ENCODE measurements at places on chromosomes 5 and 9.

- DNase-seq = no peak
Measured at GRCh38 chr5:18687429-18687828, 1053.2 kb downstream of the TAF11L14 start.

DNA sequence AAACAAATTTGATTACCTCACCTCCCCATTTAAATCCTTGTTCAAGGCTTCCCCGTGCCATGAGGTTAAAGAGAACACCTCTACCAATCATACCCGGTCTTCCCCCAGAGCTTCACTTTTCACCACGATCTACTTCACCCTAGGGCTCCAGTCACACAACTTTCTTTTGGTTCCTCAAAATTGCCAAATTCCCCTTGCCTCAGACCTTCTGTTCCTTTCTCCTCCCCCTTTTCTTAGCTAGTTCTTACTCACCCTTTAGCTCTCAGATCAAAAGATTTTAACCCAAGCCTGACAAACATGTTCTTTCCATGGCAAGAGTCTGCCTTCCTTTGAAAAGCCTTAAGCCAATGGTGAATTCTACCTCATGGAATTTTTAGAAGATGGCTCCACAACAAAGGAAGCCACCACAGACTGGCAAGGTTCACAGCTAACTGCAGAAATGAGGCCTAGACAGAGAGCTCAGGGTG is 56.7 kb downstream of the MAPKAP1 start:
- no peak for DNase-seq

GRCh38 chr9:11158063-11158462 is 545.3 kb upstream of the PTPRD start:
- no peak for DNase-seq

- no peak for DNase-seq
Measured at GRCh38 chr5:123112196-123112595, 23.2 kb downstream of the PRDM6 start.

DNA sequence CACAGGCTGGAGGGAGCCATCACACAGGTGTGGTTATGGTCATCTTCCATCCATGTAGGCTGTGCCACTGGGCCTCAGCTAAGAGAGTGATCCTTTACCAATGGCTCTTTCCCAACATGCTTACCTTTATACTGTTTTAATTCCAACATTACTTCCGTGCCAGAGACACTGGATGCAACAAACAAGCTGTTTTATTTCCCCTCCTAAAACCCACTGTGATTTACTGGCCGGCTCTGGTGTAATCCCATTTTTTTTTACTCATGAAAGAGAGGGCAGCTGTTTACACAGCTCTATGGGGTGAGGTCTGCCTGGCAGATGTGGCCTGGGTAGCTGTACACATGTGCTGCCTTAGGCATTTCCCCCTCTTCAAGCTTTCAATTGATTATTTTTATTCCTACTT is 58.5 kb downstream of the MACROH2A1 start:
- no peak for DNase-seq

DNA sequence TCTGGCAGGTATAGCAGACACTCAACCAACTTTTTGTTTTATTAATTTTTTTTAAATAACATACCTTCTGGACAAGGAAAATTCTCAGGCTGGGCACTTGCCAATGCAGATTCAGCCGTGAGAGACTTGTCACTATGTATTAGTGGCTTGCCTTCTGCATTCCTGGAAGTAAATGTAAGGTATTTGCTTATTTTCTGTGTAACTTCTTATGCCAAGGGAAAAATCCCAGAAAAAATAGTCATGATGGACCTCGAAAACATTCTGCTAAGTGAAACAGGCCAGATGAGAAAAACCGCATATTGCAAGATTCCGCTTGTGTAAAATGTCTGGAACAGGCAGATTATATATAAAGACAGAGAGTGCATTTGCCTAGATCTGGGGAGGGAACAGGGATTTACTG is 260.3 kb upstream of the DAPK1 start:
- DNase-seq = no peak

GRCh38 chr9:130433168-130433946 is 11.4 kb upstream of the ASS1 start:
- DNase-seq = no peak

- no peak for DNase-seq
Measured at GRCh38 chr5:9499498-9499876, 46.4 kb downstream of the SEMA5A start.

GRCh38 chr5:169499990-169500505 is 83.5 kb upstream of the SPDL1 start:
- DNase-seq = no peak

- no peak for DNase-seq
Measured at GRCh38 chr5:149826574-149826973, 96.5 kb downstream of the PPARGC1B start.

DNA sequence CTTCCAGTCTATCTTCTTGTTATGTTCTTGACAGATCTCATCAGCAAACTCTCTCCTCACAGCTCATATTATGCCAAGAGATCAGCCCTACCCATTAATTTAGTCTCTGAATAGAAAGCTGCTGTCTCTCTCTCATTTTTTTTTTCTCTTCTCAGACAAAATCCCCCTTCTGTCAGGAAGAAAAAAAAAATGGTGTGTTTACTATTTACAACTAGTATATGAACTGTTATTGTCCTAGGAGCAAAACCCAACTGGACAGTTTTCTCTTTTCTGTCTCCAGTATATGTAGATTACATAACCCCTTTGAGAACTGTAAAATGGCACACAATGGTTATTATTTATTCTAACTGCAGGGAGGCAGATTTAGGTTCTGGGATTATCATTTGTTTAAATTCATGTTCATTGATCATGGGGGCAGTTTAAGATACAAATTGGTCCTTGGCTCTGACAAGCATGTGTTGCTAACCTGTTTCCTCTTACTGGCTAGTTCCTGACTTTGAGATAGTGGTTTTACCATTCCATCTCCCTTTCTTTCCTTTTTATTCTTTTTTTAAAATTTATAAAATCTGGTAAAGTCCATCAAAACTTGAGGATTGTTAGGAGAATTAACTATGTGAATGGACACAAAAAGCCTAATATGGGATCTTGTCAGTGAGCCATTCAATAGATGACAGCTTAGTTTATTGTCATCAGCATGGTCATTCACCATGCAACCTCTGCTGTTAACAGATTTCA is 210.0 kb upstream of the PAPPA start:
- DNase-seq = no peak

- peak; percentile 42 for DNase-seq
Measured at GRCh38 chr5:129460936-129461710, 1.0 kb downstream of the ADAMTS19 start.

DNA sequence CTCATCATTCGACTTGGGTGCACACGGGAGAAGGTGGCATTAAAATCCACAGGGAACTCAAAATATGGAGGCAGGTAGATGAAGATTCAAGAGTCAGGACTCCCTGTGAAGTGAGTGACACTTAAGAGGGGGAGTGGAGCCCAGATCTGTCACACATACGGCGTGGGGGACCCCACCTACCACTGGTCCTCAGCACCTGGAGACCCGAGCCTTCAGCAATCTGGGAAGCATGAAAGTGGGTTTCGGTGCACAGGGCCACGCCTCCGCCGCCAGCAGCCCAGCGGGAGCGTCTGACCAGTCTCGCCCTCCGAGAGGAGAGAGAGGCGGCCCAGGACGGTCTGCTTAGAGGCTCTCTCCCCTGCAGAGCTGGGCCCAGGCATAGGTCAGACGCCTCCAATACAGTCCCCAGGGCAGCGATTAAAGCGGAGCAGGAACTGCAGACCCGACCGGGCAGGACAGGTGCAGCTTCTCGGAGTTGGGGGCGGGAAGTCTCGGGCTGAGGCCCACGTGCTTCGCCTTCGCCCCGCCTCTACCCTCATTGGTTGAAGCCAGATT is 639 bp upstream of the SLC2A8 start:
- DNase-seq = no peak

- DNase-seq = no peak
Measured at GRCh38 chr5:95153511-95153910, 131.4 kb downstream of the MCTP1 start.

DNA sequence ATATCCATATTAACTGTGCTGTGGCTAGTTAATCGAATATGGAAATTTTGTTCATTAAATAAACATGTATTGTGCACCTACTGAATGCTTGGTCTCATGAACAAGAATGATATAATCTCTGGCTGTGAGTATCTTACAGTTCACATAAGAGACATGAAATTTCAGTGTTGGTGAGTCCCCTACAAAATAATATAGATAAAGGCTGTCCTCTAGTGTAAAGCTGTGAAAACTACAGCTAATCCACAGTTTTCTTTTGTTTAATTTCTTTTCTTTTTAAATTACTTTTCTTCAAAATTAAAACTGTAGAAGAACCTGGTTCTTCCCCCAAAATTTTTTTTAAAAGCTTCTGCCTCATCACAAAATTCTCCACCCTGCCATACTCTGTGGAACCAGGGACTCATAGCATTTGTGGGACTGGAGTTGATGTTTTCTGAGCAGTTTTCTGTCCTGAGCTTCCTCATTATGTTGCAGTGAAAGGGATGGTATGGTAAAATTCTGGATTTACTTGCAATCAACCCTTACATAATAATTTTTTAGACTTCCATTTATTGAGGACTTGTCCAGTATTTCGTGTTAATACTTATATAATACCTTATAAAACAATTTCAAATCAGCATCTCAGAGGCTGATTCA is 135.0 kb downstream of the STK32A start:
- no peak for DNase-seq

- no peak for DNase-seq
Measured at GRCh38 chr5:1254196-1254595, 29.0 kb downstream of the SLC6A18 start.

DNA sequence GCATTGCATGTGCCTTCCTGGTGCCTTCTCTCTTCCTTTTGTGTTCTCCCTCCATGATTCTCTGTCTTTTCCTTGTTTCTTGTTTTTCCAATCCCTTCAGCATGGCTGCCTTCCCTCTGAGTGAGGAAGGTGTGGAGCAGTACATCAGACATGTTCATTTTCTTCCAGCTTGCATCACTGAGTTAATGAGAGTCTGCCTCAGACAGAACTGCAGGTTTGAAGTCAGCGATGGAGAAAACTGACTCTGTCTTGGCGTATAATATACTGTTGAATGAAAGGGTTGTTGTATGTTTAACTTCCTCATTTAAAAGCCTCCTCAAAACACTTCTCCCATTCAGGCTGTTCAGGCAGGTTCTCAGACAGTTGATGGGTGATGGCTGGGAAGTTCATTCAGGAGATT is 129.3 kb downstream of the KDM4C start:
- no peak for DNase-seq

GRCh38 chr5:119274767-119275130 is 81.1 kb upstream of the TNFAIP8 start:
- DNase-seq = no peak

DNA sequence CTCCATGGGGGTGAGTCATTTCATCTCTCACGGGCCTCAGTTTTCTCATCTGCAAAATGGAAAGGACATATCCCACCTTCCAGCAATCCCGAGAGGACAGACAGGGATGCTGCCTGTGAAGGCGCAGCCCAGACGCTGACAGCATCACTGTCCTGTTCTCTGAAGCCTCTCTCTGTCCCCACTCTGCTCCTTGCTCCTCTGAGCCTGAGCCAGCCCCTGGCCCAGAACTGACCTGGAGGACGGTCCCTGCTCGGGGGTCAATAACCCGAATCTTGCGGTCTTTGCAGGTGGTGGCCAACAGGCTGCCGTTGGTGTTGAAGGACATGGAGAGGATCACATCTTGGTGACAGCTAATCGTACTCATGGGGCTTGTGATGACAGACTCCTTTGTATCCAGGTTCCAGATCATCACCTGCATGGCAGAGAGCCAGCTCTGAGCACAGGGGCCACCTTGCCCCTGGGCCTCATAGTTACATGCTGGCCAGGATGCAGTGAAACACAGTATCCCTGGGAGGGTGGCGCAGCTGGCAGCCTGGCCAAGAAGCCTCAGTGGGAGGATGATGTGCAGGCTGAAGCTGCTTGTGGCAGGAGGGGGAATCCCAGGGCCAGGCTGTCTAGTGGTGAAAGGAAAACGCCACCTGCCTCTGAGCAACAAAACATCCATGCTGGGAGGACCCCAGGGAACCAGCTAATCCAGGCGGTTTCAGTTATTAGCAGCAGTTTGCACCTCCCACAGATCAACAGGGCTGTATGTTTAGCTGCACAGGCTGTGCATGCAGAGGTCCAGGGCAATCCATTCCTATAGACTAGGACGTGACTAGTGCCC is 14.0 kb upstream of the TRIM14 start:
- DNase-seq = no peak

GRCh38 chr9:130667120-130667435 is 2.7 kb downstream of the PRDM12 start:
- no peak for DNase-seq

DNA sequence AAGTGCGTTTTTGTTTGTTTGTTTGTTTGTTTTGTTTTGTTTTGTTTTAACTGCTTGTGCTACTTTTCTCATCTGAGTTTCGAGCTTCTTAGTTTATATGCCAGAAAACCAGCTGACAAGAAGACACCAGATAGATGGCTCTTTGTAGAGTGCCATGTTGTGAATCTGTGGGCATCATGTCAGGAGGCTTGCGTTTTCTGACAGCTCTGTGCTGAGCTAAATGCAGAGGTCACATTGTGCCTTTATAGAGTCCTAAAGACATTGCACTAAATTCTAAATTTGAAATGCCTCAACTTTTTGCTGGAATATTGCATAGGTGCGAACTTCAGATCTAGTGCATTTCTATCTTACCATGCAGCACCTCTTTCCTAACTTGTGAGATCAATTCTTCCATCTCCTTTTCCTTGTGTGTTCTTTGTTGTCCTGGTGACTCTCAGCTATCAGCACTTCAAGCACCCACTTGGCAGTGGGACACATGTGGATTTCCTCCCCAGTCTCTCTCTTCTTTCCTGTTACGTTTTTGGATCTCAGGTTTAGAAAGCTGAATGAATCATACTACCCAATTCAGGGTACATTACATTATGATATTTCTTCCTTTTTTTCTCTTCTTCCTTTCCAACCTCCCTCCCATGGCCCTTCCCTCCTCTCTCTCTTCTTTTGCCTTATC is 379.0 kb upstream of the RPS23 start:
- no peak for DNase-seq

GRCh38 chr9:114077162-114077837 is 800 bp downstream of the AMBP start:
- DNase-seq = no peak

DNA sequence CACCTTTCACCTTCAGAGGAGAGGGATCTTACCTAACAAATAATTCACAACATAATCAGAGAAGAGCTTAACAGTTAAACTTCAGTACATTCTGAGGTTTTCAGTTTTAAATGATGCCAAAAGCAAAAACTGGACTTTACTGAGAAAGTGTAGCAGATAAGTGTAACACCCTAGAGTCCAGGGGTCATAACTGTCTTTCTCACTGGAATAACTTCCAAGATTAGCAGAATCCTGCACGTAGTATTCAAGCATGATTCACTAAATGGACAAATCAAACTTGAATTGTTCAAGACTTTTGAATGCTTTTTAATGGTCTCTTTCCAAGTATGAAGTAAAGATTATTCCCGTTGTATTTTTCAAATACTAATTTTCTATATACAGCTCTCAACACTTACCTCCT is 180.1 kb upstream of the NREP start:
- DNase-seq = no peak
